ENCODE measurements at places on chromosomes 16 and 17.
A peak's percentile ranks its signal among the peaks of the same experiment; 100 is the strongest.

DNA sequence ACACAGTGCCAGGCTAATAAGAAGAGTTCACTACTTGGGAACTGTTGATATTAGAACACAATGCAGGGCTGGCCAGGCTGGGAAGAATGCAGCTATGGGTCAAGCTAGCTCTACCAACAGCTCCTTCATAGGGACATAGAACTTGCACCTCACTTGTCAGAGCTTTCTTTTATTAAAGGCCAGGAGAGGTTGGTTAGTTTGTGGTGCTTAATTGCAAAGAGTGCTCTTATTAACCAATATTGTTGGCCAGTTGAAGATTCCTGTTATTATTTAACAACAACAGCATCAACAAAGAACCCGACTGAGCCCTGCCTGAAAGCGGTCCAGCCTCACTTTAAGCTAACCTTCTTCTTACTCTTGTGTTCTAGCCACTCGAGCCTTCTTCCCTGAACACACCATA is 43.4 kb upstream of the ANKFN1 start:
- DNase-seq, result no peak

GRCh38 chr17:41666237-41666641 is 22.4 kb upstream of the EIF1 start:
- peak; percentile 8 for DNase-seq

GRCh38 chr17:27630607-27631410 is at the start of gene LGALS9:
LGALS9 (plus strand) TSS chr17:27631188; CDS start chr17:27631266, 78 bp downstream.
- no peak for DNase-seq

GRCh38 chr16:79286646-79287423 is 313.7 kb downstream of the MAF start:
- no peak for DNase-seq

GRCh38 chr17:20721171-20721570 is 141.6 kb downstream of the CDRT15L2 start:
- DNase-seq, result no peak

DNA sequence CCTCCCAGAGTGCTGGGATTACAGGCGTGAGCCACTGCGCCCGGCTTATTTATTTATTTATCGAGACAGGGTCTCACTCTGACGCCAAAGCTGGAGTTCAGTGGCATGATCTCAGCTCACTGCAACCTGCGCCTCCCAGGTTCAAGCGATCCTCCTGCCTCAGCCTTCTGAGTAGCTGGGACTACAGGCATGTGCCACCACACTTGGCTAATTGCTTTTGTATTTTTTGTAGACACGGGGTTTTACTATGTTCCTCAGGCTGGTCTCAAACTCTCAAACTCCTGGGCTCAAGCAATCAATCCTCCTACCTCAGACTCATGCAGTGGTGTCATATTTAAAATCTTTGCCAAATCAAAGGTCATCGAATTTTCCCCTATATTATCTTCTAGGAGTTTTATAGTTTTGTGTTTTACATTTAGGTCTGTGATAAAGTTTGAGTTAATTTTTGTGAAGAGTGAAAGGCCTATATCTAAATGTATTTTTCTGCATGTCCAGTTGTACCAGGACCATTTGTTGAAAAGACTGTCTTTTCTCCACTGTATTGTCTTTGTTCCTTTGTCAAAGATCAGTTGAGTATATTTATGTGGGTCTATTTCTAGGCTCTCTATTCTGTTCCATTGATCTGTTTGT is 47.1 kb downstream of the NACA2 start:
- DNase-seq, result no peak

GRCh38 chr17:81865733-81866439 is 5.3 kb downstream of the ARHGDIA start:
- no peak for DNase-seq

DNA sequence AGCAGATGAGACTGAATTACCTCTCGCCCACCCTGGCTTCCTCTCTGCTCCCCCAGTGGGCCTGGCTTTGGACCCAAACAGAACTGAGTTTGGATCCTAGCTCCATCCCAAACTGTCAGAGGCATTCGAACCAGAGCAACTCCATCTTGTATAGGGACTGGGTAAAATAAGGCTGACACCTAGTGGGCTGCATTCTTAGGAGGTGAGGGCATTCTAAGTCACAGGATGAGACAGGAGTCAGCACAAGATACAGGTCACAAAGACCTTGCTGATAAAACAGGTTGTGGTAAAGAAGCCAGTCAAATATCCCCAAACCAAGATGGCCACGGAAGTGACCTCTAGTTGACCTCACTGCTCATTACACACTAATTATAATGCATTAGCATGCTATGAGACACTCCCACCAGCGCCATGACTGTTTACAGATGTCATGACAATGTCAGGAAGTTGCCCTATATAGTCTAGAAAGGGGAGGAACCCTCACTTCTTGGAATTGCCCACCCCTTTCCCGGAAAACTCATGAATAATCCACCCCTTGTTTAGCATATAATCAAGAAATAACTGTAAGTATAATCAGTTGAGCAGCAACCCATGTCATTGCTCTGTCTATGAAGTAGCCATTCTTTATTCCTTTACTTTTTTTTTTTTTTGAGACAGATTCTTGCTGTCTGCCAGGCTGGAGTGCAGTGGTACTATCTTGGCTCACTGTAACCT is 44.4 kb downstream of the LYRM1 start:
- no peak for DNase-seq

DNA sequence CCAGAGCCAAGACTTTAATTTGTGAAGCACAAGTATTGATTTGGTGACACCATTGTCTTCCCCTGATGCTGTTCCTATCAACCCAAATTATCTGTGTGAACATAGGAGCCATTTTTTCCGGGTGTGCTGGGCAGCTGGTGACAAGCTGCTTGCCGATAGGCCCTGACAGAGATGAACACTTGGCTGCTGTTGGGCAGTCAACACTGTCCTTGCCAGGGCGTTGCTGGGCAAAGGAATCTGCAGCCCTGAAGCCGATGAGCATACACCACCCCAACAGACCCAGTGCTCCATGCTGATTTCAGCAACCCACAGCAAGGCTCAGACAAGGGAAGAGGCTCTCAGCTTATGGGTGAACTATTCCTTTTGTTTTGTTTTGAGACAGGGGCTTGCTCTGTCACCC is 105.4 kb downstream of the YPEL2 start:
- DNase-seq, result no peak

- no peak for DNase-seq
Observed at GRCh38 chr17:8468980-8469379, 33.3 kb downstream of the NDEL1 start.

GRCh38 chr16:11797957-11798299 is 870 bp upstream of the ZC3H7A start:
- DNase-seq, result no peak

- no peak for DNase-seq
Observed at GRCh38 chr17:2198927-2199326, 104.7 kb downstream of the SMG6 start.

DNA sequence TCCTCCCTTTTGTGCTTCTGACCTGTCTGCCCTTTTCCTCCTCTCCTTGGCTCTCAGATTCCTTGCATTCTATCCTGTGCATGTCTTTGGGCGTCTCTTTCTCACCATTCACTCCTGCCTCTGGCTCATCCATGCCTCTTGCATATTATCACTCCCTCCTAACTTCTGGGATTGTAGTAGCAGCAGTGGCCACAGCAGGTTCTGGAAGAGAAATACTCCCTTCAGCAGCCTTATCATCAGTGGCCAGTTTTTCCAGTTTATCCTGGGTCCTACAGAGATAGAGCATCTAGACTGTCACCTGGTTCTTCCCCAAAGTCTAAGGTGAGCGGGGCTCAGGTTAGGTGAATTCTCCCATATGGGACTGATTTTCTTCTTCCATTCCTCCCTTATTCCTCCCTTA is 354.0 kb upstream of the CCL2 start:
- DNase-seq, result no peak

DNA sequence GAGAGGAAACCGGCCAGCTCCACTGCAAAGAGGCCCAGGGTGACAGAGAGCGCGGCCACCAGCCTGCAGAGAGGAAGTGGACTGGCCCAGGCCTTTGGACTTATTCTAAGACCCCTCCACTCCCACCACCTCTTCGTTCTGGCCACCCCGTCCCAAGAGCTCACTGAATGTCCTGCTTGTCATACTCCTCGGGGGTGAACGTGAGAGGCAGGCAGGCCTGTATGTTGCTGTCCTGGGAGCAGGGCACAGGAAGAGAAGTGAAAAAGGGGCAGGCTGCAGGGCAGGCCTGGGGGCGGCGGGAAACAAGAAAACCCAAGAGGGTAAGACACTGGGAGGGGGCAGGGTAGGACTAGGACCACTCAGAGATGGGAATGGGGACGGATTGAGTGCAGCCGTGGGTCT is 384 bp downstream of the TMEM107 start:
- no peak for DNase-seq

DNA sequence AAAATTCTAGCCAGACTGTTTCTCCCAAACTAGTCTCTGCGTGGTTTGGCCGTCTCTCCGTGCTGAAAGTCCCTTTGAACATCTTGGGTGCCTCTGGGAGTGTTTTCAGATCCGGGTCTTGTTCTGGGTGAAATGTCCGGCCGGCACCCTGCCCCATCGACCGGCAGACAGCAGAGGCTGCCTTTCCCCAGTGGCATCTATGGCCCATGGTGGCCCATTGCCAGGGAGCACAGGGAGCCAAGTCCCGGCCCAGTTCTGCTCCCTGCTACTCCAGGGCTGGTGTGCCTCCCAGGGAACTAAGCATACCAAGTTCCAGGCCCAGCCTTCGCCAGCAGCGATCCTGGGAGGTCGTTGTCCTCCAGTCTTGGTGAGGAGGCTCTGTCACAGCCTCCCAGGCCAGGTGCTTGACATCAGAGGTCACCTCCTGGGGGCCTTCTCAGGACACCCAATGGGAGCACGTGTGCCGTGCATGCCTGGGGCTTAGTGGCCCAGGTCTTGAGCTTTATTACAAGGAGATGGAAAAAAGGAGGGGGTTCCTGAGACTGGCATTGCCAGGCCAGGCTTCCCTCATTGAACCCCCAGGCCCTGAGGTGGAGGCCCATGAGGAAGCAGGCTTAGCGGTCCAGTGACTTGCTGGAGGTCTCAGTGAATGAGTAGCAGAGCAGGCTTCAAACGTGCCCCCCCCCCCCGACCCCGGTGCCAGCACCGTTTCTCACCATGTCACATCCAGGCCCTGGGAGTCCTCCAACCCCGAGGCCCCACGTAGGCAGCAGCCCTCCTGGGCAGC is 54.0 kb downstream of the PGS1 start:
- DNase-seq, result no peak

DNA sequence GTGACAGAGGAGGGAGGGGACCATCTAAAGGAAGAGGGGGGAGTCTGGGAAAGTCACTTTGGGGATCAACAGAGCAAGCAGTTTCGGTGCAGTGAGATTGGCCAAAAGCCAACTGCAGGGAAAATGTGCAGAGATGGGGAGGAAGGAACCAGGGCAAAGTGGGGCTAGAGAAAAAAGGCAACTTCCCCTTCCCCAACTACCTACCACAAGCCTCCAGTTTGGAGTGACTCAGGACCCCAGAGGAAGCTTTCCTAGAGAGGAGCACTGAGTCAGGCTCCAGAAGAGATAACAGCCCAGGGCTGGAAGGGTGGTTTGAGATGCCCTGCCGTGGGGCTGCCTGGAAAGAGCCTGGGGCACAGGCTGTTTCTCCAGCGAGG is 6.9 kb upstream of the CD300LD start:
- no peak for DNase-seq

DNA sequence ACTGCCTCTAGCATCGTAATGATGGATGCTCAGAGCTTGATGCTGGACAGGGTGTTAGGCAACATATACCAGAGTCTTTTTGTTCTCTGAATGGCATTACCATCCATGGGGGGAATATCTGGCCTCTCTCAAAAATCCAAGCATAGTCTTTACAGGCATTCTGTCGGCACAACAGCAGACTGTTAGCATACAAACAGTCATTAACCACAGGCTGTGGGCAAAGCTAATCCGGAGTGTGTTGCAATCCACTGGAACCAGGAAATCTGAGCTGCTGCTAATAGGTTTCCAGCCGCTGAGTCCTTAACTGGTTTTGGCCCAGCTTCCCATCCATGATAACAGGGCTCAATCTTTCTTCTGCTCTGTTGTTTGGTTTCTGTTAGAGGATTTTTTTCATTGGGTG is 371.9 kb downstream of the HS3ST3B1 start:
- peak; percentile 31 for DNase-seq

GRCh38 chr16:66364117-66364958 is 2.2 kb upstream of the CDH5 start:
- peak; percentile 12 for DNase-seq

DNA sequence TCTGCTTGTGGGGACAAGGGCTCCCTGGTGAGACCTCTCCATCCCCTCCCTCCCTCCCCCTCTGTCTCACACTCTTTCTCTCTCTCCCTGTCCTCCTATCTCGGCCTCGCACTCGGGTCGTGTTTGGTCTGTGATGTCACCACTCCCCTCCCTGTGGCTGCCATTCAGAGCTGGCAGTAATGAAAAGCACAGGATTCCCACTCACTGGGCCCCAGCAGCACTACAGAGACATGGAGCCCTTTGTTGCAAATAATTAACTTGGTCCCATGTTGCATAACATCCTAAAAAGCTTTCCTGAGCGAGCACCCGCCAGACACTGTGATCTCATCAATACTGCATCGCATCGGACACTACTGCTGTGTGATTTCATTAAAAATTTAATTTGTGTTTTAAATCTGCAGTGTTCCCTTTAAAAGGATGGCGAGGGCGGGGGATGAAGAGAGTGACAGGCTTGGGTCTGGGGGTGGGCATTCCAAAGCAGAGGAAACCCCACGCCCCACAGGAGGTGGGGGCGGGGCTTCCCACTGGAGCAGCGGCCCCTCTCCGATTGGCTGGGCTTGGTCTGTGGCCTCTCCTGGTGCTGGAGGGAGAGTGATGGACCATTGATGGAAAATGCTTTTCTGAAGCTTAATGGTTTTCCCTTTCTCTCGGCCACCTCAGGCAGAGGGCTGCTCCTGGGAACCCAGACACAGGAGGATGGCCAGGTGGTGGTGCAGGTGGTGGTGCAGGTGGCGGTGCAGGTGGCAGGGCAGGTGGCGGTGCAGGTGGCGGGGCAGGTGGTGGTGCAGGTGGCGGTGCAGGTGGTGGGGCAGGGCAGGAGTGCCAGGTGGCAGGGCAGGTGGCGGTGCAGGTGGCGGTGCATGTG is 15.3 kb upstream of the NPTX1 start:
- DNase-seq, result no peak

GRCh38 chr17:50194140-50194933 is 7.1 kb downstream of the COL1A1 start:
- no peak for DNase-seq

- DNase-seq, result no peak
Observed at GRCh38 chr16:2818272-2818876, 1.3 kb downstream of the PRSS21 start.

DNA sequence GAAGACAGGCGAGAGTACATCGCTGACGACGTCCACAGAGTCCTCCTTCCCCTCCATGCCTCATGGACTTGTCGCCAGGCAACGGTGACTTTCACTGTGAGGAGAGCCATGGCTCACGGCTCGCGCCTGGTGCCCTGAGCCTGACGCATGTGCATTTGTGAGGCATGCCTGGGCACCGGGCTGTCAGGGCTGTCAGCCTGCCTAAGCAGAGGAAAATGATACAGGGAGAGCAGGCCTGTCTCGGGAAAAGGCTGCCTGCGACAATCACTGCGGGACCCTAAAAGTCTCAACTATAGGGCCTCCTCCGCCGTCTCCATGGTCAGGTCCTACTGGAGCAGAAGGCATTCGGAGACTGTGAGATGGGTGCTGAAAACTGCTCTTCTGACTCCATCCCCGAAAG is 135.5 kb upstream of the WSB1 start:
- DNase-seq, result no peak

GRCh38 chr17:30433514-30433913 is 43.7 kb upstream of the GOSR1 start:
- DNase-seq, result peak; percentile 71

Data from fibroblast of the conjunctiva (primary cell).